Activated T-cell treated with anti-CD3 and anti-CD28 coated beads, Interleukin-2, amount 50 U/mL, for 72 hours (primary cell): ENCODE measurements at places on chromosomes 4 and X. TPM values are rescaled to one million over a fixed set of nuclear protein-coding genes. Genes with fewer than 3 reads are reported as not detected.

The CPLX1 gene
- total RNA-seq = 1.3 TPM

The EPGN gene
- not detected for total RNA-seq

The TLL1 gene
- total RNA-seq = not detected

The ZNF280C gene
- total RNA-seq = 6.6 TPM

The FMR1 gene
- total RNA-seq = 38.6 TPM

The NLRP2B gene
- total RNA-seq = not detected

The AVPR2 gene
- not detected for total RNA-seq

The RFC1 gene
- total RNA-seq = 111 TPM

The MAGEB17 gene
- not detected for total RNA-seq

The COL4A5 gene
- not detected for total RNA-seq

The DCAF8L2 gene
- total RNA-seq = not detected

The VEGFC gene
- not detected for total RNA-seq

The H2BW2 gene
- total RNA-seq = not detected

The FGFRL1 gene
- 18.6 TPM for total RNA-seq

The UBA6 gene
- total RNA-seq = 88.4 TPM

The S100P gene
- 84.6 TPM for total RNA-seq

The UGT2B15 gene
- not detected for total RNA-seq

The TCEAL6 gene
- 0.25 TPM for total RNA-seq

The SASH3 gene
- 148 TPM for total RNA-seq
